ENCODE measurements at places on chromosomes 5 and 9.

GRCh38 chr5:129412721-129413120, 47.4 kb upstream of the ADAMTS19 start:
- DNase-seq, result no peak

DNA sequence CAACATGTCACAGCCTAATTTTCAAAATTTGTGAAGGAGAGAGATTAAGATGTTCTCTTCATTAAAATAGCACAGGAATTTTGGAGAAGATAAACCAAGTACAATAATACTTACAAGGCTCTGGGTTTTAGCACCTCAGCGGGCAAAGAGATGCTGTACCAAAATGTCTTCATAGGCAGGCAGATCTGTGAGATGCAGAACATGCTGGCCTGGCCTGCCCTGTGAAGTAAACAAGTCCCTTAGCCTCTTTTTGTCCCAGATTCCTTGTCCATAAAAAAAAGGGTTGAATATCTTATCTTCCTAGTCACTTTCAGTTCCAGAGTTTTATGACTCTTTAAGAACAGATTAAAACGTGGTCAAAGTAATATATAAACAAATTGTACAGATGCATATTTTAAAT, 53.0 kb upstream of the C6 start:
- DNase-seq, result no peak

- no peak for DNase-seq
Observed at GRCh38 chr5:74889523-74890105, 23.4 kb upstream of the FAM169A start.

DNA sequence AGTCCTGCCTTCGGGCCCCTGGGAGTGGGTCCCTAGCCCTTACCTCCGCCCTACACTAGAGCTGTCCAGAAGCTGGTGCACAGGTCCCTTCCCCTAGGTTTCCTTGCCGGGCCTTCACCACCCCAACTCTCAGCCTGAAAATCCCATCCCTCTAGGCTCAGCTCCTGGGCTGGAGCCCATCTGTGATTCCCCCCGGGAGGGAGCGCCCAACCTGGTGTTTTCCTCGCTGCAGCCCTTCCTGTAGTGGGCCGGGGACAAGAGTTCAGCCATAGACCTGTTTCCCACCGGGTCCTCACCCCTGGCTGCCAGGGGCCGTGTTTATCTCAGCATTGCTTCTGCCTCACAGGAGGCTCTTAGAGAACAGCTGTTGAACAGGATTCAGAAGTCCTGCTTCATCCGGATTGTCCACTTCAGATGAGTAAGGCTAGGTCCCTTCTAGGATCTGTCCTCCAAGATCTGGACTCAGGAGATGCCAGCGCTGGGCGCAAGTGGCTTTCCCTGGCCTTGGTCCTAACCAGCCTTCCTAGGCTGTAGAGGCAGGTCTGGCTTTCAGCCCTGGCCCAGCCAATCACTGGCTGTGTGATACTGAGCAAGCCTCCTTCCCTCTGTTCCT, 965 bp downstream of the GLIPR2 start:
- no peak for DNase-seq

DNA sequence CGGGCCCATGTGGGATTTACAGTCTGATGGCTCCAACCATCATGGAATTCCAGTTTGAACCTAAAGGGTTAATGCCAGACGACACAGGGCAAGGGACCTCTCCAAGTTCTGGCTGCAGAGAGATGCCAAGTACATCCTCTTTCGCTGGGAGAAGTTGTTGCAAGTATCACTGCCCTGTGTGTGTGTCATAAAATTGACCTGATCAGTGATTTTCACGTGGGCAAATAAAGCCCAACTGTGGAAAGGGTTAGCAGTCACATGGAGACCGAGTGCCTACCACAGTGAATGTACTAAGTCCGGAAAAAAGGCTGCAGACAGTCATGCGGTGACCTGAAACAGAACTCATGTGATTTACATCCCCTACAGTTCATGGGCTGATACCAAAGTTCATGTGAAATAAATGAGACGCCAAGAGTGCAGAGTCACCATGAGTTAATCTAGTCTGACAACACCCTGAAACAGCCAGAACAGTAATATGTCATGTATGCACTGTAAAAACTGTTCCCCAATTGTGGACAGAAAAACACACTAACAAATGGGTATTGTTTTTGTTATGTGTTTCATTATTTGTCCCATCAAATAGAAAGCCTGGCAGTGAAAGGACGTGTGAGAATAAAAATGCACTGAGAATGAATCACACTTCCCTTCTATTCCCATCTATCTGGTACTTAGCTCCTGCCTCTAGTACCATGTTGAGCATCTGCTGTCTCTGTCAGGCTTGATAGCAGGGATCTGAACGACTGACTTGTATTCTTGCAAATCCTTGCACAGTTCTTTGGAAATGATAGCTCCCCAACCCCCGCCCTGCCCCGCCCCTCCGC, 115.7 kb downstream of the SUSD1 start:
- no peak for DNase-seq

DNA sequence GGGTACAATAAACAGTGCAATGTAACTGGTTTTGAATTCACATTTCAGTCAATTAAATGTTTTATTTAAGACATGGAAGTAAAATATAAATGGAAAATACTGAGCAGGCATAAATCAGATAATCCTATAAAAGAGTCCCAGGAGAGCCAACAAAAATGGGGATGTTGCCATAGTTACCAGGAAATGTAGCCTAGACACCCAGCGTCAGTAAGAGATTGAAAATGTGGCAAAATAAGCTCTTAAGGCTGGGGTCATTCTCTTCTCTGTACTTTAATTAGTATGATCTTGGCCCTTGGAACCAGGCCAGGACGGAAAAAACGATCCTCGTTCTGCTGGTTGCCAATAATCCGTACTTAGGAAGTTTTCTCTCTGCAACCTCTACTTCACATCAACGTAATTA, 18.9 kb upstream of the RASEF start:
- DNase-seq, result no peak

GRCh38 chr5:10111571-10111970, 138.1 kb downstream of the ATPSCKMT start:
- DNase-seq, result no peak

GRCh38 chr5:7330256-7330655, 65.7 kb upstream of the ADCY2 start:
- no peak for DNase-seq

DNA sequence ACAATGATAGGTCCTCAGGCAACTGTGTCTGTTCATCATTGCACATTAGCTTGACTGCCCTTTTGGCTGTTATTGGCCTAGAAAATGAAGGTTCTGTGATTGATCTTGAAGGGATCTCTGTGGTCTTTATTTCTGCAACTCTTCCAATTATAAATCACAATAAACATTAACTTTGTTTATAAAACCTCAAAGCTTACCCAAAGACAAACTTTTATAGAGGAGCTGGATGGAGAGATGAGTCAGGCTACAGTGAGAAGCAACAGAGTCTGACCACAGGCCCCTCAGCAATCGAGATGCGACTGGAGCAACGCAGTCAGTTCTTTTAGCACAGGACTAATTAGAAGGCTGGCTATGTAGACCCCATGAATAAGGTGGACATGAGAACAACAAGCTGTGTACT, 5.3 kb downstream of the MACROH2A1 start:
- DNase-seq, result no peak

DNA sequence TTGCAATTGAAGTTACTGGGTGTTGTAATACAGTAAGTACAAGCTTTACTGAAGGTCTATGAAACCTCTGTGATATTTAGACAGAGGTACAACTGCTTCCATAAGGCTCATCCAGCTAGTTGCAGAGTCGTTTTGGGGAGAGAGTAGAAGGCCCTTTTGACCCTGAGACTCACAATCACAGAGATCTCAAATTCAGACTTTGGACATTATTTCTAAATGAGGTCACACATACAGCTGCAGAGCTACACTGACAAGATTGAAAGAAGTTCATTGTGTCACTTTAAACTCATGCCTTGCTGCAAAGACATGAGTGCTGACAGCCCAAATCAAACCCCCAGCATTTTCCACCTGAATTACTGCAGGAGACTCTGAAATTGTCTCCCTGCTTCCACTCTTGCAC, 205.9 kb upstream of the TMEM161B start:
- no peak for DNase-seq
